ENCODE measurements at places on chromosomes 6 and 20. TPM values are rescaled to one million over a fixed set of nuclear protein-coding genes. Genes with fewer than 3 reads are reported as not detected.
A peak's percentile ranks its signal among the peaks of the same experiment; 100 is the strongest.

Gene C6orf58
- total RNA-seq, result not detected

Gene GINM1
- 49.5 TPM for total RNA-seq

Gene MCUR1
- 13.8 TPM for total RNA-seq

- DNase-seq, result peak; percentile 14
Measured at GRCh38 chr6:97068211-97068610, 143.7 kb downstream of the KLHL32 start.

DNA sequence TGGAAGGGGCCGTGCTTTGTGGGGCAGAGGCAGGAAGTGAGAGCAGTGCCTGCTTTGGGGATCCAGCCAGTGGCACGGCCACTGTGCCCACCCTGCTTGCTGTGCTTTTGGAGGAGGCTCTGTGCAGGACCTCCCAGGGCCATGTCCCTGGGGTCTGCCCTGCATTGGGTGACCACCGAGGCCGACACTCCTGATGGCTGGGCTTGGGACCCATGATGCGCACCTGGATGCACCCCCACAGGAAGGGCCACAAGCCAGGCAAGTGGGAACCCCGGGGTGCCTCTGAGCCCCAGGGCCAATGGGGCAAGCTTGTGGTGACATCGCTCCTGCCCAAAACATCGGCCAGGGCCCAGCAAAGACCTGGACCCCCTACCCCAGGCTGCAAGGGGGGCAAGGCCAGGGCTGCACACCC, 738.6 kb upstream of the GJE1 start:
- no peak for DNase-seq

- no peak for DNase-seq
Measured at GRCh38 chr6:15642276-15642675, 20.6 kb downstream of the DTNBP1 start.

- DNase-seq, result no peak
Measured at GRCh38 chr6:46940433-46941226, 18.9 kb upstream of the ADGRF5 start.

All from glomerular endothelial cell (primary cell).